ENCODE measurements at places on chromosomes 4 and X.

DNA sequence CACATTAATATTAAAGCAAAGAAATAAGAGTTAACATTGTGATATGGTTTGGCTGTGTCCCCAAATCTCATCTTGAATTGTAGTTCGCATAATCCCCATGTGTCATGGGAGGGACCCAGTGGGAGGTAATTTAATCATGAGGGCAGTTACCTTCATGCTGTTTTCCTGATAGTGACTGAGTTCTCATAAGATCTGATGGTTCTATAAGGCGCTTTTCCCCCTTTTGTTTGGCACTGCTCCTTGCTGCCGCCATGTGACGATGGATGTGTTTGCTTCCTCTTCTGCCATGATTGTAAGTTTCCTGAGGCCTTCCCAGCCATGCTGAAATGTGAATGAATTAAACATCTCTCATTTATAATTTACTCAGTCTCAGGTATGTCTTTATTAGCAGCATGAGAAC lies 153.8 kb upstream of the GALNT7 start:
- no peak for DNase-seq

- DNase-seq, result peak; percentile 70
Measured at GRCh38 chrX:12999422-12999821, 24.5 kb downstream of the TMSB4X start.

- no peak for DNase-seq
Measured at GRCh38 chr4:114399105-114399504, 199.5 kb upstream of the UGT8 start.

GRCh38 chrX:12367254-12367653 lies 229.0 kb downstream of the FRMPD4 start:
- DNase-seq, result no peak

Data from stimulated activated CD4-positive, alpha-beta T cell treated with anti-CD3 and anti-CD28 coated beads, Interleukin-1b, Interleukin-23, amount 100 ng/mL, for 48 hours (primary cell).